ENCODE measurements at places on chromosomes 1 and 21.

GRCh38 chr1:89806616-89807015 lies 14.2 kb upstream of the LRRC8D start:
- no peak for DNase-seq

DNA sequence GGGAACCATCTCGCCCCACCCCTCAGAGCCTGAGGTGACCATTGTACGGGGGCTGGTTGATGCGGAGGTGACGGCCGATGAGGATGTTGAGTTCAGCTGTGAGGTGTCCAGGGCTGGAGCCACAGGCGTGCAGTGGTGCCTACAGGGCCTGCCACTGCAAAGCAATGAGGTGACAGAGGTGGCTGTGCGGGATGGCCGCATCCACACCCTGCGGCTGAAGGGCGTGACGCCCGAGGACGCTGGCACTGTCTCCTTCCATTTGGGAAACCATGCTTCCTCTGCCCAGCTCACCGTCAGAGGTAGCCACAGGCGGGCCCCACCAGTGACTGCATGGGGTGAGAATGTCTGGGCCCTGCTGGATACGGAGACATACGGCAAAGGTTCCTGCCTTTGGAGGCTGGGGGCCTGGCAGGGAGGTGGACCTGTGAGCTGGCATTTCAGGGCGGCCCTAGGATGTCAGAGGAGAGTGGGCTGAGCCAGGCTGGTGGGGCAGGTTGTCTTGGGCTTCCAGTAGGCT lies 98.5 kb downstream of the TRIM11 start:
- no peak for DNase-seq

GRCh38 chr1:16965486-16966067 lies 14.8 kb downstream of the MFAP2 start:
- DNase-seq = no peak

DNA sequence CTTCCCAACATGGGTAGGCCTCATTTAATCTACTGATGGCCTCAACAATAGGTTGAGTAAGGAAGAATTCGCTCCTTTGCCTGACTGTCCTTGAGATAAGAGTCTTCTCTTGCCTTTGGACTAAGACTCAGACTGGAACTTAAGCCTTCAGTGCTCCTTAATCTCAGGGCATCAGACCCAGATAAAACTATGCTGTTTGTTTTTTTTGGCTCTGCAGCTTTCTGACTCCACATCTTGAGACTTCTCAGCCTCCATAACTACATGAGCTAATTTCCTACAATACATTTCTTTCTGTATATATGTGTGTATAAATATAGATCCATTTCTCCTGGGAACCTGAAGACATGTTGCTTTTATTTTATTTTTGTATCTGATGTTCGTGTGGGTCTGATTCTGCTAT lies 1470.7 kb upstream of the PRMT6 start:
- DNase-seq = no peak

GRCh38 chr21:42411197-42411869 lies 7.6 kb downstream of the UBASH3A start:
- no peak for DNase-seq

GRCh38 chr1:22621761-22622160 lies 14.7 kb upstream of the C1QA start:
- no peak for DNase-seq

- no peak for DNase-seq
These were observed 20.6 kb downstream of the SPOCD1 start for GRCh38 chr1:31795096-31795675.

GRCh38 chr1:153945131-153945794 lies 1.3 kb downstream of the DENND4B start:
- DNase-seq = no peak

All from neuronal stem cell (in vitro differentiated cells).